ENCODE measurements at places on chromosomes 6 and 20. TPM values are rescaled to one million over a fixed set of nuclear protein-coding genes. Genes with fewer than 3 reads are reported as not detected.

DNA sequence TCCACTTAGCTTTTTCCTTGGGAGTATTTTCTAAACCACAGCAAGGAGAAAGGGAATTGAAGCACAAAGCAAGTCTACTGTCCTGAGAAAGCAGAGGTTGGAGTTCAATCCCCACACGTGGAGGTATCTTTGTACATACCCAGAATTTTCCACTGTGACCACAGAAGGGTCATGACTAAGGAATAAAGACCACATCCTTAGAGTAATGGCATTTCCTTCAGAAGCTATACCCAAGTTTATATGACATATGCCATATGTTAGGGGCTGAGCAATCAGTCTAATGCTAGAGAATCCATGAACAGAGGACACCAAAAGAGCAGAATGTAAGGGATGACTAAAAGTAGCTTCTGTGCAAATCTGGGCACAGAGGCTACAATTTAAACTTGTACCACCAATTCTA is 46.4 kb downstream of the ATG5 start:
- H3K4me3 ChIP-seq = no peak overlapping the region
- H3K4me1 ChIP-seq = no peaks in the 10 kb centered on the region
- H3K36me3 ChIP-seq = peaks cover 16% of the 10 kb centered on the region
- no peaks in the 10 kb centered on the region for H3K27me3 ChIP-seq
- DNase-seq = no peak

The RAB22A gene
- 17.2 TPM for total RNA-seq

DNA sequence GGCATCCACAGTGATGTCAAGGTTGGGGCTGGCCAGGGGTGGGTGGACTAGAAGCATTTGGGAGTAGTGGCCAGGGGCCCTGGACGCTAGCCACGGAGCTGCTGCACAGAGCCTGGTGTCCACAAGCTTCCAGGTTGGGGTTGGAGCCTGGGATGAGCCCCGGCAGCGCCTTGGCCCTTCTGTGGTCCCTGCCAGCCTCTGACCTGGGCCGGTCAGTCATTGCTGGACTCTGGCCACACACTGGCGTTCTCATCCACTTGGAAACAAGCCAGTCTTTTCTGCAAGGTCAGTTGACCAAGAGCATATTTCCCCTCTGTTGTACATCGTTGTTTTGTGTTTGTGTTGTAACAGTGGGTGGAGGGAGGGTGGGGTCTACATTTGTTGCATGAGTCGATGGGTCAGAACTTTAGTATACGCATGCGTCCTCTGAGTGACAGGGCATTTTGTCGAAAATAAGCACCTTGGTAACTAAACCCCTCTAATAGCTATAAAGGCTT is 8.4 kb downstream of the PSMA7 start:
- no peaks in the 10 kb centered on the region for H3K27me3 ChIP-seq
- no peak overlapping the region for H3K27ac ChIP-seq
- H3K4me3 ChIP-seq = no peak overlapping the region
- H3K4me1 ChIP-seq = peaks cover 47% of the 10 kb centered on the region

- H3K4me3 ChIP-seq = no peak overlapping the region
- no peaks in the 10 kb centered on the region for H3K27me3 ChIP-seq
Measured at GRCh38 chr6:143427109-143427817, 23.2 kb downstream of the ADAT2 start.

GRCh38 chr6:132190815-132191175 is 210.5 kb downstream of the MOXD1 start:
- H3K27me3 ChIP-seq = no peaks in the 10 kb centered on the region
- no peak for DNase-seq
- no peak overlapping the region for H3K27ac ChIP-seq
- H3K4me1 ChIP-seq = no peaks in the 10 kb centered on the region
- H3K4me3 ChIP-seq = no peak overlapping the region
- H3K36me3 ChIP-seq = no peaks in the 10 kb centered on the region

The PPP1R18 gene
- 31.6 TPM for total RNA-seq

DNA sequence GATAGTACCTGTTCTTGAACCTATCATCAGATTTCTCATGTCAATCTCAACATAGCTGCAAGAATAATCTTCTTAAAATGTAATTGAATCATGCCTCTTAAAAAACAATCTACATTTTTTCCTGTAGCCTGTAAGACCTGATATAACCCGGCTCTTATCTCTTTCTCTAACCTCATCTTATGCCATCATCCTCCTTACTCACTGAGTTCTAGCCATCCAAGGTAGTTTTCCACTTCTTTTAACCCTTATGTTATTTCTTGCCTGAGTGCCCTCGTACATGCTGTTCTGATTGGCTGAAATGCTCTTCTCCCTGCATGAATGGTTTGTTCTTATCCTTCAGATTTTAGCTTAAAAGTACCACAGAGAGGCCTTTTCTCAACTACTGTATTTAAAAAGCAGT is 16.4 kb downstream of the SLC17A5 start:
- H3K27me3 ChIP-seq = no peaks in the 10 kb centered on the region
- H3K4me3 ChIP-seq = no peak overlapping the region
- no peak overlapping the region for H3K27ac ChIP-seq
- no peaks in the 10 kb centered on the region for H3K4me1 ChIP-seq
- DNase-seq = no peak

The SLC4A11 gene
- 0.08 TPM for total RNA-seq

DNA sequence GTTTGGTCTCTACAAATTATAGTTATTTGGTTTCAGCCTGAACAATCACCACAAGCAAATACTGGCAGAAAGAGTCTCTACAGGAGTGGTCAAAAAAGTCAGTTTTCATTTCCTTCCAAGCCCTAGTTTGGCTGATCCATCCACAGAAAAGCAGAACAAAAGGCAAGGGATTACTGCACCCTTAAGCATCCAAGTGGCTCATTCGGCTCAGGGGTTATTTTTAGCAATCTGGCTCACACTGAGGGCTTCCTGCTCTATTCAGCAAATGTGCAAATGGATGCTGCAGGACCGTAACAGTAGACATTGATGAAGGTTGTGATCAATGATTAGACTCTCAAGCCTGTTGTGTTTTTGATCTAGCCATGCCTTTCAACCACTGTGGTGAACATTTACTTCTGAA is 62.2 kb upstream of the FABP7 start:
- no peaks in the 10 kb centered on the region for H3K4me1 ChIP-seq
- no peak overlapping the region for H3K4me3 ChIP-seq
- DNase-seq = no peak
- H3K36me3 ChIP-seq = no peaks in the 10 kb centered on the region
- no peaks in the 10 kb centered on the region for H3K27me3 ChIP-seq
